ENCODE measurements at places on chromosomes 11 and 22. TPM values are rescaled to one million over a fixed set of nuclear protein-coding genes. Genes with fewer than 3 reads are reported as not detected.

Gene CYTH4
- 11.6 TPM for total RNA-seq

Gene OVOL1
- 16.5 TPM for total RNA-seq

Gene CARS1
- 61.0 TPM for total RNA-seq

Gene FAM227A
- 0.52 TPM for total RNA-seq

Gene MS4A15
- not detected for total RNA-seq

Gene POU2AF3
- total RNA-seq: 6.7 TPM

Gene EHD1
- 58.3 TPM for total RNA-seq

Gene PTGDR2
- 1.8 TPM for total RNA-seq

Gene TRIM44
- 43.0 TPM for total RNA-seq

Gene DUSP8
- 31.7 TPM for total RNA-seq

Gene C11orf24
- 83.2 TPM for total RNA-seq

Gene FGF4
- not detected for total RNA-seq

Gene MDK
- total RNA-seq: 193 TPM

Gene UBQLN3
- total RNA-seq: 0.22 TPM

Gene MAPK1
- 127 TPM for total RNA-seq

Gene IPO7
- total RNA-seq: 69.9 TPM

Gene DCDC1
- not detected for total RNA-seq

Gene WT1
- 0.09 TPM for total RNA-seq

Gene ADAMTS15
- 7.8 TPM for total RNA-seq

Gene KCNQ1
- total RNA-seq: 44.7 TPM

Gene NCF4
- total RNA-seq: 14.8 TPM
